ENCODE measurements at places on chromosomes 6 and 20. TPM values are rescaled to one million over a fixed set of nuclear protein-coding genes. Genes with fewer than 3 reads are reported as not detected.

The CLPSL1 gene
- not detected for total RNA-seq

The PGC gene
- total RNA-seq: not detected

DNA sequence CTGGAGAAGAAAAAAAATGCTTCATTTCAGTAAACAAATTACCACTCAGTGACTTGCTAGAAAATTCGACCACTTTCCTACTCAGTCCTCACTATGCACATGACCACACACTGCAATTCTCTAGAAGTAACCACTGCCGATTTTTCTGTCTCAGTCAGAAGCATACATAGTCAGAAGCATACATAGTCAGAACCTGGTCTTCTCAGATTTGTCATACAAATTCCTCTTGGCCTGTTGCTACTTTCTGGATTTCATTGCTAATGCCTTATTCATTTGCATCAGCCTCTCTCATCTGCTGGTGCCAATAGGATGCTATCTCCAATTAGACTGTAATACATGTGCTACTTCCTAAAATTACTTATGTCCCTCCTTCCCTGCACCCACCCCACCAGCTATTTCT is 10.2 kb upstream of the KIF16B start:
- no peak for DNase-seq

DNA sequence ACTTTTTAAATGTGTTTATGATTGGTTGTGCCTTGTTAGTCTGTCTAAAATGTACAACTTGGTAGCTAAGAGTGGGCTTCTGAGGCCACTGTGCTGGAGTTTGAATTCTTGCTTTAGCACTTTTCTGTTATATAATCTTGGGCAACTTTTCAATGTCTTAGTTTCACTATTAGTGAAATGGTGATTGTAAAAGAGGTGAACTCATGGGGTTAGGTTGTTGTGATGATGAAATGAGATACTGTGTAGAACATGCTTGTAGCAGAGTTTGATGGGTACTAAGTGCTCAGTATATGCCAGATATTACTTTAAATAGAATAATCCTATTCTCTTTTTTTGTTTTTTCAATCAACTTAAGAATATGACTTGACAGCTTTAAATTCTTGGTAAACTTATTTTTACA is 624.7 kb downstream of the CD109 start:
- no peak for DNase-seq

DNA sequence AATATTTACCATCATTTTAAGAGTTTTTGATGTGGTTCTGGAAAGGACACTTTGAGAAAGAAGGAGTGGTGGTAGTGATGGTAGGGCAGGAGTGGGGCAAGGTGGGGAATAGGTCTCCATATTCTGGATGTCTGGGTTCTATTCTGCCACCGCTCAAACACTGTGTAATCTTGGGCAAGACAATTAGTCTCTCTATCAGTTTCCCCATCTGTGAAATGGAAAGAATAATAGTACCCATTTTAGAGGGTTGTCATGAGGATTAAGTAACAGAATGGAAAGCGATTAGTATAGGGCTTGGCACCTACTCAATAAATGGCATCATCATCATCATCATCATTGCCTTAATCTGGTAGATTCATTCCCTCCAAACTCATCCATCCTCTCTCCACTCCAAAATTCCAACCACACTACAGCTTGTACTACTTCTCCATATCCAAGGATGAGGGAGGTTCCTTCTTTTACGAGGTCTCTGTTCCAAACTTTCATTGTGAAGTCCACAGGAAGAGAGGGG is 982 bp upstream of the GGT7 start:
- no peak for DNase-seq

DNA sequence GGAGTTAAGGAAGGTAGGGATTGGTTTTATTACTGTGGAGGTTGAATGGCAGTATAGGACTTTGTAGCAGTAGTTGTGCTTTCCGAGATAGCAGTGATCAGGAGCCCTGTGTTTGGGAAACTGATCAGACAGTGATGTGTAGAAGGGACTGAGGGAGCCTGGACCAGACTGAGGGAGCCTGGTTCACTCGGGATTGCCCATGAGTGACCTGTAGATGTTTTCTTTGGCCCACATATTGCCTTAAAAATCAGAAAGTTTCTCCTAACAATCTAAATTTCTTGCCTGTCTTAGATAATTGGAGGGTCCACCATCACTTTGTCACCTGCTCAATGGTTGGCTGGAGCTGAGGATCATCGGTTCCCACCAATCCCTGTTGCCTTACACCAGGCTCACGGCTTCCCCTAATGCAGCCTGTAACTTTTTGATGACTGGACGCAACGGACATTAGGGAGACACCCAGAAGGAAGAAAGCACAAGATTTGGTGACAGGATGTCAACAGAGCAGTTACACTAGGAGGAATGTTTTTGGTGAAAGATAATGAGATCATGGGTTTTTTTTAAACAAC is 1.1 kb downstream of the CDS2 start:
- no peak for DNase-seq

DNA sequence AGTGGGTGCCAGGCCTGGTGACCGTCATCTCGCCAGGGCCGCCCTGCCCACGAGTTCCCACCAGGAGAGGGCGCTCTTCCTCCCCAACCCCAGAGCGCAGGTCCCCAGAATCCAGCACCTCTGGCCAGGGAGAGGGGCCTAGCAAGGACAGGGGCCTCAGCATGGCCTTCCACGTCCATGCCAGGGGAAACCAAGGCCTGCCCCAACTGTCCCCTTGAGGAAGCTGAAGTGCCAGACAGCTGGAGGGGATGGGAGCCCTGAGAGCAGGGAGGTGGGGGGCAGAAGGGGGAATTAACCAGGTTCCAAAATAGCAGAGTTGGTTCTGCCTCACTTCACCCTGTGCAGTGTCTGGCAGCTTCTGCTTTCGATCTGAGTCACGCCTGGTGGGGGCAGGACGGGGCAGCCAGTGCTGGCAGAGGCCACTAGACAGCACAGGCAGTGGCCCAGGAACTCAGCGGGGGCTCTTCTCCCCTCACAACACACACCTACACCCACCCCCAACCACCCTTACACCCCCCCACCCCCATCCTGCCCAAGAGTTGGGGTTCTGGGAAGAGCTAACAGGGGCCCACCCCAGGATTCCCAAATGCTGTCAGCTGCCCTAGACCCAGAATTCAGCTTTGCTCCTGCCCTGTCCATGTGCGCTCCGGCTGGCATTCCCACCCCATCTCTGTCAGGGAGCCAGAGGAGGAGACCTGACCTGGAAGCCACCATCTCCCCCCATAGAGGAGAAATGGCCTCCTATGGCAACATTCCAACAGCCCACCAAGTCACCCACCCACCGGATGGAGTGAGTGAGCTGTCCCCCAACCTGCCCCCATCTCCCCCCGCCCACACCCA is 29.2 kb downstream of the TFEB start:
- DNase-seq: peak; percentile 88

The PACRG gene
- total RNA-seq: 2.9 TPM
